ENCODE measurements at places on chromosomes 4 and X.

DNA sequence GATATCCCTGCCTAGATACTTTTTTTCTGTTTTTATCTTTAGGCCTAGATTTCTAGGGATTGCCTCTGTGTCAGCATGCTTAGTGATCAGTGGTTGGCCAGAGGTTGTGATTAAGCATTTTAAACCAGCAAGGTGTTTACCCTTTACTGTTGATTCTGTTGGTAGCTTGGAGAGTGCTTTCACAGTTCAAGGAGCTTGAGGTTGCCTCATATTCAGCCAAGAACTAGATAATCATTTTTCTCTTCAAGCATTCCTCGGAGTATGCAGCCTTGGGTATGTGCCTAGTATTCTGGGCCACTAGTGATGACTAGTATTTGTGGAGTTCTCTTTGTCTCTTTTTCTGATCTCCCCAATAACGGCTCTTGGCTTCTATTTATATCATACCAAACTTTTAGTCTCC, 20.4 kb downstream of the APOOL start:
- DNase-seq = no peak

GRCh38 chr4:139955600-139955999, 198.4 kb downstream of the MAML3 start:
- no peak for DNase-seq

- DNase-seq = no peak
These were observed 53.5 kb downstream of the PLAC1 start for GRCh38 chrX:134604701-134605311.

DNA sequence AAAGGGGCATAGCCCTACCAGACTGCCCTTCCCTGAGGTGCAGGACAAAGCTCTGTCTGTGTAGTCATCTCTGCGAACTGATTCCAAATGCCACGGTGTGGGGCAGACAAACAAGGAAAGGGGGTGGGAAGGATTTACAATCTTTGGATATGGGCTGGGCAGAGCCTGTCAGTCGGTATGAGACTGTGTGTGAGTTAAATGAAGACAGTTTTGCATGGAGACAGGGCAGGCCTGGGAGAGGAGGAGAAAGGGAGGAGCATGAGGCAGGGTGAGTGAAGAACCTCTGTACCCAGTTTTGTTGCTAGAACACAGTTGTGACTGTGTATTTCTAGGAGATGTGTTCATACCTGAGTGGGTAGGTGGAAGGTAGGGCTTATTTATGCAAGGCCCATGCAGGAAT, 59.4 kb upstream of the MSN start:
- no peak for DNase-seq

DNA sequence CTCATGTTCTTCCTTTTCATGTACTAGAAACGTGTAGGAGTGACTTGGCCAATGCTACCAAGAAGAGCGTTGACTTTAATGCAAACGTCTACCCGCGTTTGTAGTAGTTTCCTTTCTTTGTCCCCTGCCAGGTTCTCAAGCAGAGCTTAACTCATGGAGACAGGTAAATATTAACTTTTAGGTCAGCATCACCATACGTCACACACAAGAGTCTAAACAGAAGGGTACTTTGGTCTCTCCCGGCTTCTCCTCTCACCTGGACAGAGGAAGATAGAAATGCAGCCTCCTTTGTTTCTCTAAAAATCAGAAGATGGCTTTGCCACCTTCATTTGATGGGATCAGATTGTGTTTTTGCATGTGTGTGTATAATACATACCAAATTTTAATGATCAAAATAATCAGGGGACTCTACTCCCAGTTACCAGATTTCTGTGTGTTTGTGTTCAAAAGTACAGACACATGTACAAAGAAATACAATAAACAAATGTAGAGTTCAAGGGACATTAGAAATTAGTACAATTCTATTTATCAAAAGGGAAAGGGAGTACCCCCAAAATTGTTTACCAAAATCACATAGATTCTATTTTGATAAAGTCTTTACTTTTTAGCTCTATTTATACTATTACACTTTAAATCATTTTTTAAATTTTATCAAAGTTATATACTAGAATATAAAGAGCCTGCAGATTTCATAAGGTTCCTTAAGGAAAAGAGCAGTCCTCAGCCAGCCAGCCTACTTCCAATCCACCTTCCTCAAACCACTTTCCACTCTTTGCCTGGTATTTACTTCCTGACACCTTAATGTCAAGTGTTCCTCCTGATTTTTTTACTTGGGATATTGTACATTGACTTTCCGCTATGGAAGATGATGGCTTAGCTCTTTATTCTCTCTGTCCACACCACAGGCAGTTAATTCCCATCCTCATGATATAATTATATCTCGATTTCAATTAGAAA, 195.5 kb downstream of the RELL1 start:
- DNase-seq = no peak

DNA sequence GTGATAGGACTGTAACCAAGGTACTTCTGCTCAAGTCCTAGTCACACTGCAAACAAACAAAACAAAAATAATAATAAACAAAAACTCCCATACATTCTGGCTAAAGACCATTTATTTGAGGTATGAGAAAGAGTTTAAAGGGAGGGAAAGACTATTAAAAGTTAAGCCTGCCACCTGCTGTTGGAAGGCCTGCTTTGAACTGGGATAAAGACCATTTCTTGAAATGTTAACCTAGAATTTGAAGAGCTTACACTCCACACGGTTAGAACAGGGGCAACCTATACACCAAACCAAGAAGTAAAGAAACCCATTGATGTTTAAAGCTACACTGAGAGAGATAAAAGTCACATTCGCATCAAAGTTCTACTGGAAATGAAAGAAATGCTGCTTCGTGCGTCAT, 548.7 kb upstream of the DIPK2B start:
- no peak for DNase-seq

- DNase-seq = no peak
These were observed 51.7 kb downstream of the GASK1B start for GRCh38 chr4:158121161-158121579.

DNA sequence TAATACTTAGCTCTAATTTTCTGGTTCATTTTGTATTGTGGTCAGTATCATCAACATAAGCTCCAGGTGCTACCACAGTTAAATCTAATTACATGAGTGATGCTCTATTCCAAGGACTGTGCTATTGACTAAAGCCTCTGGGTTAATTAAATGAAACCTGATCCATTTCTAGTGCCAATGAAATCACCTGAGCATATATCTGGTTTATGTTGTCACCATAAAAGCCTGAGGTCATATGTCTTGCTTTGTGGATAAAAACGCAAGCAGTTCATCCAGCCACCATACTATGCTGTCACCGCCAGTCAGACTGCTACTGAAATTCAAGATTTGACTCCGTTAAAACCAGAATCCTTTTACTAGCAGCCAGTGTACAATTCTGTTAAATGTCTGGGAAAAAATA, 64.2 kb upstream of the ZNF518B start:
- no peak for DNase-seq

DNA sequence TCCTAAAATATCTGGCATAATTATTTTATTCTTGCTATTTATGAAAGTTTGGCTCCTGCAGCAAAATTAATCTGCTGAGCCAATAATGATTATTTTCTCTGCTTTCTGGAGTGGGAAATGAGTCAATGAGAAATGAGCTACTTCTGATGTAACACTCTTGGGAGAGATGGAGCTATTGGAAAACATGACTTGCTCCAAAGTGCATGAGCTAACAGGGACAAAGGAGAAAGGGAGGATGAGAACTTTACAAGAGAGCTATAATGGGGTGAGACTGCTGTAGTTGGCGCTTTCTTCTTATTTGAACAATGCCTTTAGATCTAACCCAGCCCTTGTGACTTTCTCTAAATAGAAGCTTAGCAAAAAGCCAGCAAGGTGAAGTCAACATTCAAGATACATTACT, 615.1 kb downstream of the ANKRD50 start:
- DNase-seq = no peak

Measured in cerebellum (tissue), 4 donors.